Fibroblast of skin of right quadriceps (primary cell): ENCODE measurements at places on chromosomes 5 and 9.

GRCh38 chr5:150621301-150621700 is 19.2 kb upstream of the SYNPO start:
- DNase-seq: no peak

DNA sequence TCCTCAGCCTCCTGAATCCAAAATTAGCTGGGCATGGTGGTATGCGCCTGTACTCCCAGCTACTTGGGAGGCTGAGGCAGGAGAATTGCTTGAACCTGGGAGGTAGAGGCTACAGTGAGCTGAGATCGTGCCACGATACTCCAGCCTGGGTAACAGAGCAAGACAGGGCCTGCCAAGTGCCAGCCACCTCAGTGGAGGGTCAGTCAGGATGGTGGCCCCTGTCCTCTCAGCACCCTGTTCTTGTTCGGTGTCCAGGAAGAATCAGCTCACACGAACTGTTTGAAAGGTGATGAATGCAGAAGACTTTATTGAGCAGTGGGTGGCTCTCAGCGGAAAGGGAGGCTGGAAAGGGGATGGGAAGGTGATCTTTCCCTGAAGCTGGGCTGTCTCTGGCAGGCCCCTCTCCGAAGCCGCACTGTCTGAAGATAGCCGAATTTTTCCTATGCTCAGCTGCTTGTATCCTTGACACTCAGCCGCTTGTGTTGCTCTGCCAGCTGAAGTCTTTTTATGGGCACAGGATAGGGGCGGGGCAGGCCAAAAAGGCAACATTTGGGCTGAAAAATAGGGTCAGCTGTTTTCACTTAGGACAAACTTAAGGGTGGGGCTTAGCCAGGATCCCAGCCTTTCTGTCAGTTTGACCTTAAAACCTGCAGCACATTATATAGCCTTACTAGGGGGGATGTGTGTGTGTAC is 50.9 kb downstream of the UBE2R2 start:
- DNase-seq: peak; percentile 37

- no peak for DNase-seq
These were observed 230.9 kb downstream of the CDH9 start for GRCh38 chr5:26807231-26808199.

- no peak for DNase-seq
These were observed 64.2 kb upstream of the STK32A start for GRCh38 chr5:147170603-147171002.

DNA sequence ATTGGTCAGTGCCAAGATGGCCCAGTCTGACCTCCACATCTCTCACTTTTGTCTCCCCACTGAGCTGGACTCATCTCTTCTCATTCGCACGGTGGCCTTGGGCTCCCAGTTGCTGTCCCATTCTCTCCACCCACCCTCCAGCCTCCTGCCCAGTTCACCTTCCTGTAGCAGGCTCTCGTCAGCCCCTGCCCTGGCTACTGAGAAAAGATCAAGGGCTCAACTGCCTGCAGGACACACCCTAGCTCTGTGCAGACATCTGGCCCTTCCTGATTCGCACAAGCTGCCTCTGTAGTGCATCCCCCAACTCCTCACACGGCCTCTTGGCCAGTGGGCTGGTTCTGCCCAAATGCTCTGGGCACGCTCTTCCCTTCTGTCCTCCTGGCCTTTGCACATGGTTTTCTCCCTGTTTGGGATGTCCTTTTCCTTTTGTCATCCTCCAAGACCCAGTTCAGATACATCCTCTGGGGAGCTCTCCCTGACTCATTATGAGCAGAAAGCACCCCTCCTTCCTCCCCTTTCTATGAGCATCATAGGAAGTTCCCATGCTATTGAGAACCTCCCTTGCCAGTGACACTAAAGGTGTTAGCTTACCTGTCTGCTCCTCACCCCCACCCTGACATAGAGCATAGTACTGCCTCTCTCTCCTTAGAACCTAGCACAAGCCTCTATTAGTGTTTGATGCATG is 78.5 kb upstream of the TGFBR1 start:
- DNase-seq: no peak

- peak; percentile 21 for DNase-seq
These were observed 349.9 kb downstream of the PIK3R1 start for GRCh38 chr5:68565427-68565826.

DNA sequence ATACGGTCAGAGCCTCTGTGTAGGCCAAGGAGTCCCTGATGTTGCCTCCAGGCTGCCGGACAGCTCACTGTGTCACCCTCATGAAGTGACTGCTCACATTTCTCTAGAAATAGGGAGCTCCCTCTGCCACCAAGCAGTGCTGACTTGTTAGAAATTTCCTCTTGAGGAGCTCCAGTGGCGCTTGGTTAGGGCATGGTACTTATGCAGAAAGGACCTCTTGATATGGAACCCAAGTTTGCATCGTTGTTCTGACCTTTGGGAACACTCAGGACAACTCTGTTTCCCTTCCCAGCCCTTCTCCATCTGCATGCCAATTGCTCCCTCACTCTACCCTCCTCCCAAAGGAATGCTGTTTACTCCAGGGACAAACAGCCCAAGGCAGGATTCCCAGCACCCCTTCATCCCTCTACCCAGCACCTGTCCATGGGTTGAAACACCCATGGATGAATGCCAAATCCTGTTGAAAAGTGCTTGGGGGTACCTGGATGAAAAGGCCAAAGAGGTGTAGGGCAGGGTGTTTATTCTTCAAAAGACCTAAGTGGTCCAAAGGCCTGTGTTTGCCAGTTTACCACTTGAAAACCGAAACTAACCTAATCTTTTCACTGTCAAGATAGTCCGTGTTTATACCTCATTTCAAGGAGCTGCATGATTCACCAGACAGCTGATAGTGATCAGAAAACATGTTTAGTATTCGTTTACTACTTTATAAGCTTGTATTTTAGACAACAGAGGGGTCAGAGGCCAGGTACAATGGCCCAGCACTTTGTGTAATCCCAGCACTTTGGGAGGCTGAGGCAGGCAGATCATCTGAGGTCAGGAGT is 51.1 kb downstream of the KLF4 start:
- DNase-seq: peak; percentile 13

DNA sequence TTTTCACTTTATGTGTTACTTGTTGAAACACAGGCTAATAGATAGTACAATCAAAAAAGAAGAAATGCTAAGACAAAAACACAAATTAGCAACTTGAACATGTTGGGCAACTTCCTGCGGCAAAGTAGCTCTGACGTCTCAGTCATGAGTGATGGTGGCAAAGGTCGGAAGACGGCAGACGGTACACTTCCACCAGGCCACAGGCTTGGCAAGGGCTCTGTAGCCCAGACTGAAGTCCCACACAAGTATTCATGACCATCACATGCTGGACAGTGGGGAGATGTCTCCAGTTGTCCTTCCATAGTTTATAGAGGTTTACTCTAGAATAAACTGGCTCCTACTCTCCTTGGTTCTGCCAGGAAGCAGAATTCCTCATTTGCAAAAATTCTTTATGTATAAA is 831.3 kb downstream of the MTRR start:
- no peak for DNase-seq

DNA sequence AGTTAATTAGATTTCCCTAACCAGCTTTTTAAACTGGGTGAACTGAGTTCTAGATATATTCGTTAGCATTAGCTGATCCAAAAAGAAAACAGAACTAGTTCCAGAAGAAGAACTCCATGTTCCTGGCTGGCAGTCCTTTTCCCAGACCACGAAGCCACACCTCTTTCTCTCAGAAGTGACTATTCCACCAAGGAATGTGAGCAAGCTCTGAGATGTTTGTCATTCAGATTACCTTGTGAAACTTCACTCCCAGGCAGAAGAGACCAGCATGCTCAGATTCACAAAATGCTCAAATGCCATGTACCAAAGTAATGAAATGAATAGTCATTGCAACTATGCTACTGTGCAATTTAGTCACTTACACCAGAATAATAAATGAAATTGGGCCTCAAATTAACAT is 4.4 kb upstream of the SSBP2 start:
- DNase-seq: peak; percentile 90

DNA sequence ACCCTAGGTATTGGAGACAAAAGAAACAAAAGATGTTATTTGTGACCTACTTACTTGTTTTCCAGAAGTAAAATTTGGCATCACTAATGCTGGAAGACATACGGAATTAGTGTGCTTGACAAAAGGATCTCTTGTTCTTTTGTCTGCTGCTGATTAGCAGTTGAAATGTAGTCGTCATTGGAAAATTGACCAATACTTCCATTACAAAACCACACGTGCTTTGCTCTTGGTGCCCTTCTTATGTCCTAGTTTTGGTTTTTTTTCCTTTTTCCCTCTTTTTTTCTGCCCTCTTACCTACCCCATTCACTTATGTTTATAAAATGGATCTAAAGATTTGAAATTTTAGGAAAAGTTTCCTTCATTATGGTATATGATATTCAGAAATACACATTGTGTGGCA is 197.4 kb downstream of the FER start:
- no peak for DNase-seq

DNA sequence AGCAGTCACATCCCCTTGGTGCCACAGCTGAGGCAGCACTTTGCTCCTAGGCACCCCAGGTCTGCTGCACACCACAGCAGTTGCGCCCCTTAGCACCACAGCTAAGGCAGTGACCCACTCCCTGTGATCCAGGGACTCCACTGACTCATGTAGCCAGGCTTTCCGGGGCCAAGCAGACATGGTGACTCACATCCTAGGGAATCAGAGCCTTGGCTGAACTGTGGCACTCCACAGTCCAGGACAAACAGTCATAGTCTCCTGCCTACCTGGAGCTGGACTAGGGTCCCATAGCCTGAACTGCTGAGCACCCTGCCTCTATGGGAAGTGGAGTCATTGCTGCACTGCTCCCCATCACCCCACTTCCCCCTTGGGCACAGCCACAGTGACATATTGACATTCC is 338.7 kb downstream of the NPR3 start:
- DNase-seq: peak; percentile 89

GRCh38 chr9:134655101-134655500 is 13.5 kb downstream of the COL5A1 start:
- DNase-seq: no peak

DNA sequence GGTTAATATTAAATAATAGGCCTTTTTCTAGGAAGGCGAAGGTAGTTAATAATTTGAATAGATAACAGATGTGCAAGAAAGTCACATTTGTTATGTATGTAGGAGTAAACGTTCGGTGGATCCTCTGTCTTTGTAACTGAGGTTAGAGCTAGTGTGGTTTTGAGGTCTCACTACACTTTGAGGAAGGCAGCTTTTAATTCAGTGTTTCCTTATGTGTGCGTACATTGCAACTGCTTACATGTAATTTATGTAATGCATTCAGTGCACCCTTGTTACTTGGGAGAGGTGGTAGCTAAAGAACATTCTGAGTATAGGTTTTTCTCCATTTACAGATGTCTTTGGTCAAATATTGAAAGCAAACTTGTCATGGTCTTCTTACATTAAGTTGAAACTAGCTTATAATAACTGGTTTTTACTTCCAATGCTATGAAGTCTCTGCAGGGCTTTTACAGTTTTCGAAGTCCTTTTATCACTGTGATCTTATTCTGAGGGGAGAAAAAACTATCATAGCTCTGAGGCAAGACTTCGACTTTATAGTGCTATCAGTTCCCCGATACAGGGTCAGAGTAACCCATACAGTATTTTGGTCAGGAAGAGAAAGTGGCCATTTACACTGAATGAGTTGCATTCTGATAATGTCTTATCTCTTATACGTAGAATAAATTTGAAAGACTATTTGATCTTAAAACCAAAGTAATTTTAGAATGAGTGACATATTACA is 45.7 kb downstream of the TGFBR1 start:
- DNase-seq: no peak

- DNase-seq: no peak
These were observed 37.0 kb upstream of the VDAC1 start for GRCh38 chr5:134041570-134042411.

- no peak for DNase-seq
These were observed 71.6 kb downstream of the C5orf15 start for GRCh38 chr5:133896873-133897272.

GRCh38 chr9:10148796-10149195 is 464.0 kb downstream of the PTPRD start:
- no peak for DNase-seq

- no peak for DNase-seq
These were observed 128.0 kb upstream of the EPB41L4A start for GRCh38 chr5:112546946-112547592.

- DNase-seq: no peak
These were observed 5.3 kb upstream of the SLC25A48 start for GRCh38 chr5:135829179-135829578.

GRCh38 chr9:3526997-3527940 is 1.5 kb upstream of the RFX3 start:
- DNase-seq: no peak

DNA sequence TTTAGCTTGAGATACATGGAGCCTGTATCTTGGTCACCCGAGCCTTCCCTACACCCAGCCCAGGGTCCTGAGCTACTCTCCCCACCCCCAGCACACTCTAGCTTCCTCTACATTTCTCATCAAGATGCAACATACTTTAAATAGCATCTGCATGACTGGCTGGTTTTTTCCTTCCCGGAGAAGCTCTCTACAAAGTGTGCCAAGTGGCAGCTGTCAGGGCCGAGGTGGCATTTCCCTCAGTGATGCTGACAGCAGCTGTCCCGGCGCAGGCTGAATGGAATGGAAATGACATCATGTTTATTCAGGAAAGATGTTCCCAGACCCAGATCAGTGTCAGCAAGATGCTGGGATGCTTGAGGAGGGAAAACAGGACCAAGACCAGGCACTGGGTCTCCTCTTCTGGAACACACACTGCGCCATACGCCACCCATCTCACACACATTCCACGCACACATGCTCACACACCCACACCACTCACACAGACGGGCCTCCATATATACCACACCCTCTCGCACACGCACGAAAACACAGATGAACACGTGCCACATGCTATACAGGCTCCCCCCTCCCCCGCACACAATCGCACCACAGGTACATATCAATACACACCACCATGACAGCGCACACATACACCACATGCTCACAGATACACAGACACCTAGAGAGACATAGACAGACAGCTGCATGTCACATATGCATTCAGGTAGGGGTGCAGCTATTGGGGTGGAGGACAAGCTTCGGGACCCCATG is 67.8 kb downstream of the LHX2 start:
- peak; percentile 86 for DNase-seq

DNA sequence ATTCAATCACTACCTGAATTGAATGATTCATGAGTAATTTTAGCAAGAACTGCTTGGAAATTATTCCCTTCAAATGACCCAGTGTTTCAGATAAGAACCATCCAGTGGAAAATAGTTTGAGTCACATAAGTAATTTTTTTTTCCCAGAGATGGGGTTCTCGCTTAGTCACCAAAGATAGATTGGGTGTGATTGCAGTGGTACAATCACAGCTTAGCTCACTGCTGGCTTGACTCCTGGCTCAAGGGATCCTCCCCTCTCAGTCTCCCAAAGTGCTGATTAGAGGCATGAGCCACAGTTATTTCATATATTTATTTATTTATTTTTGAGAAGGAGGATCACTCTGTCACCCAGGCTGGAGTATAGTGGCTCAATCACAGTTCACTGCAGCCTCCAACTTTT is 574.5 kb upstream of the ARRDC3 start:
- DNase-seq: peak; percentile 4

- DNase-seq: no peak
These were observed 946.0 kb downstream of the NR2F1-AS1 start for GRCh38 chr5:92635001-92635461.

DNA sequence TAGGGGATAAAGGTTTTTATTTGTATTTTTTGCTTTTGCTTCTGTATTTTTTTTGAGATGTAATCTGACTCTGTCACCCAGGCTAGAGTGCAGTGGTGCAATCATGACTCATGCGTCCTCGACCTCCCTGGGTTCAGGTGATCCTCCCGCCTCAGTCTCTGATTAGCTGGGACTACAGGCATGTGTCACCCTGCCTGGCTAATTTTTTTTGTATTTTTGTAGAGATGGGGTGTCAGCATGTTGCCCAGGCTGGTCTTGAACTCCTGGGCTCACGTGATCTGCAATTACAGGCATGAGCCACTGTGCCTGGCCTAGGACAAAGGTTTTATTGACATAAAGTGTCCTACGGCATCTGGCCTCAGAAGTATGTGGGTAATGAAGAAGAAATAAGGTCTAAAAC is 297.1 kb upstream of the C9orf72 start:
- peak; percentile 6 for DNase-seq
